Activated naive CD4-positive, alpha-beta T cell treated with Interleukin-2 at 50 U/mL for 16 hours (primary cell): ENCODE measurements at places on chromosomes 3 and 15.

DNA sequence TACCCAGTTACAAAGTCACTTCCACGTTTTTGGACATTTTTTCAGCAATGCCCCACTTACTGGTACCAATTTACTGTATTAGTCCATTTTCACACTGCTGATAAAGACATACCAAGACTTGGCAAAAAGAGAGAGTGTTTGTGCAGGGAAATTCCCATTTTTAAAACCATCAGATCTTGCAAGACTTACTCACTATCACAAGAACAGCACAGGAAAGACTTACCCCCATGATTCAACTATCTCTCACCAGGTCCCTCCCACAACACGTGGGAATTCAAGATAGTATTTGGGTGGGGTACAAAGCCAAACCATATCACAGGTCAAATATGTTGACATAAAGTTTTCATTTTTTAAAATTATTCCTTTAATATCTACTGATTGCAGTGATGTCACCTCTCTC lies 16.2 kb upstream of the ABI3BP start:
- no peak for DNase-seq

- DNase-seq: no peak
These were observed 43.1 kb upstream of the ZNF774 start for GRCh38 chr15:90309020-90309419.

DNA sequence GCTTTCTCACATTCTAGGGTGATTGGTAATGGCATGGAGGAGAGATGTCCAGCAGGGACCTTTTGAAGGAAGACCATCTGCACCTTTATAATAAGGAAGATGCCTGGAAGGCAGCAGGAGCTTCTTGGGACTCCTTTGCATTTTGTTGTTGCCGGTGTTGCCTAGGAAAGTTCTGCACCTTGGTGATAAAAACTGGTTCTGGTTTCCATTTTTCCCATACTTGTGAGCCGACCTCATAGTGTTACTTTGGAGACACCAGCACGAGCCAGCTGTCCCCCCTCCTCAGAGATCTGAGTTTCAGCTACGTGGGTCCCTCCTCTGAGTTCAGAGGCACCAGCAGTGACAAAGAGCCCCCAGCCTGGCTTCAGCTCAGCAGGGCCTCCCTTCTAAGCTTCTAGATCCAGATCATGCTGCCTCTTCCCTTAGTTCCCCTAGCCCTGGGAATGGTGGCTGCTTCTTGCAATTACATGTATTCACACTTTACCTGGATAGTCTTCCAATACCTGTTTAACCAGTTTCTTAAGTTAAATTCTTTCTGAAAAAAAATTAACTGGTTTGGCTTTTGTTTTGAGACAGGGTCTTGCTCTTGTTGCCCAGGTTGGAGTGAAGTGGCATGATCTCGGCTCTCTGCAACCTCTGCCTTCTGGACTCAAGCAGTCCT lies 18.0 kb upstream of the FSTL1 start:
- DNase-seq: no peak

GRCh38 chr3:112017091-112017490 lies 17.4 kb upstream of the TMPRSS7 start:
- DNase-seq: no peak

DNA sequence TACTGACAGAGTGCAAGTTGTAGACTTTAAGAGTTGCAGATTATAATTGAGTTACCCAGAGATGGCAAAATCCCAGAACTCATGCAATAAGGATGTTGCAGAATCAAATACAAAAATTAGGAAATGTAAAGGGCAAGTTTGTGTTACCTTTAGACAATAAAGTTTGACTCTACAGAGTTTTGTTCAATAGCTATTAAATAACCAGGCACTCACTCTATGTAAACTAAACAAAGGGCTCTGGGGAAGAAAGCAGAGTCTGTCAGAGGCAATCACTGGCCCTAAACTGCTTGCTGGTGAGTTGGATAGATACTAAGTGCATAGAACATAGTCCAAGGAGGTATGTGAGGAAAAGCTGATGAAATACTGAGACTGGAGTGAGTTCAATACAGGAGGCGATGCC lies 40.0 kb upstream of the PLCL2 start:
- no peak for DNase-seq

GRCh38 chr3:177981576-177981975 lies 554.7 kb upstream of the KCNMB2 start:
- no peak for DNase-seq

- DNase-seq: no peak
These were observed 79.7 kb upstream of the CDIN1 start for GRCh38 chr15:36499412-36500389.

GRCh38 chr3:133246773-133247172 lies 153.1 kb upstream of the BFSP2 start:
- no peak for DNase-seq

- DNase-seq: no peak
These were observed 223.0 kb upstream of the BHLHE40 start for GRCh38 chr3:4756057-4756775.

GRCh38 chr3:130773366-130773765 lies 26.7 kb upstream of the PIK3R4 start:
- no peak for DNase-seq

DNA sequence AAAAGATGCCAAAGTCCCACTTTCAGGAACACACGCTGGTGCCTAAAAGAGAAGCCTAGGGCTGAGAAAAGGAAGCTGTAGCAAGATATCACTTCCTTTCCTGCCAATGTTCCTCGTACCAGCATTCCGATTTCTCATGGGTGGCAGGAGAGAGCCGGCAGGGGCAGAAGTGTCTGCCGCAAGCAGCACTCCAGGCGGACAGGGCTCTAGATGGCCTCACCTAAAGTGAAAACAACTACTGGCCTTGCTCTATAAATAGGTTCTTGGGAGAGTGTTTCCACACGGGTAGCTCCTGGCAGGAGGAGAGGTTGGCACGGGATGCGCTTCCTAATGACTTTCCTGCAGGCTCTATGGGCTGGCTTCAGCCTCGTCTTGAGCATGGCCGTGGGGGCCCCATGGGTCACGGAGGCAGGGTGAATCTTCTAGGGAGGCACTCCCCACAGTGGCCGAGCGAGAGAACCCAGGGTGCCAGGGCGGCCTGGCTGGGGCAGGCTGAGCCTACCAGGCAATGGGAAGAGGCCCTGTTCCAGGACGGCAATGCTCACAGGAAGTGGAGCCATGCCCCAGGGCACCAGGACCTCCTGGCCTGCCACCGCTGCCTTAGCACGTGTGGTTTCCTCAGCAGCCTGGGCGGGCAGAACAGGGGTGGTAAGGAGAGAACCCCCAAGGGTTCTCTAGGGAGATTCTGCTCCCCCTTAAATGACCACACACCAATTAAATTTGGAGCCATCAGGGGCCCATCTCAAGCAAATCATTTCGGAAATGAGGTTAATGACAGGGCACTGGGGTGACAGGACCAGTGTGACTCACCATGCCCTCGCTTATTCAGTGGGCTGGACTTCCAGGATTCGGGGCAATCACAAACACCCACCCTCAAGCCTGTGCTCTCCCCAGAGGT lies 14.6 kb upstream of the DUSP7 start:
- DNase-seq: no peak

- DNase-seq: no peak
These were observed 8.9 kb downstream of the PRKCD start for GRCh38 chr3:53169832-53170324.

- no peak for DNase-seq
These were observed 539.5 kb downstream of the NAALADL2 start for GRCh38 chr3:175398676-175399075.

DNA sequence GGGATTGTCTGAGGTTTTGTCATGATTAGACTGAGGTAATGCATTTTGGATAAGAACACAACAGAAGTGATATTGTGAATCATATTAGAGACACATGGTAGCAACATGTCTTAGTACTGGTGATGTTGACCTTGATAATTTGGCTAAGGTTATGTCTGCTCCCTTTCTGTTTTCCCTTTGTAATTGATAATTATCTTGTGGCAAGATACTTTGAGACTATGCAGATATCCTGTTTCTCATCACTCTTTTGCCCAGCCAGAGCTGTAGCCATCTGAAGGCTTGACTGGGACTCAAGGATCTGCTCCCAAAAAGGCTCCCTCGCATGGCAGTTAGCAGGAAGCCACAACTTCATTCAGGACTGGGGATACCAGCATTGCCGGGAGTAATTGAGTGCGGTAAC lies 35.3 kb upstream of the LARS2 start:
- DNase-seq: no peak

DNA sequence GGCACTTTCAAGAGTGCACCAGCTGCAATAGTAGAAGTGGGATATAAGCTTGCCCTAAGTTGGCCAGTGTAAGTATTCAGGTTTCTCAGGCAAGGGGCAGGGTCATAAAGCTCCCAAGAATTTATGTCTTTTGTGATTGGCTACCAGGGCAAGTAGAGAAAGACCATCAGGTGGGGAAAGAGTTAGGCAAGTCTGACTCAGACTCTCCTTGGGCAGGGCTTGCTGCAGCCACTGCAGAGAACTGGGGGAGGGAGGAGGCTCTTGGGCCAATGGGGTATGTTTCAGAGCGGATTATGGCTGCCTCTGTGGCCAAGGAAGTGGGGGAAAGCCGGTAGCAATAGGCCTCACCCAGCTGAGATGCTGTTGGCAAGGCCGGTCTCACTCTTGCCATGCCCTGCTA lies 44.6 kb upstream of the SLC25A36 start:
- no peak for DNase-seq

DNA sequence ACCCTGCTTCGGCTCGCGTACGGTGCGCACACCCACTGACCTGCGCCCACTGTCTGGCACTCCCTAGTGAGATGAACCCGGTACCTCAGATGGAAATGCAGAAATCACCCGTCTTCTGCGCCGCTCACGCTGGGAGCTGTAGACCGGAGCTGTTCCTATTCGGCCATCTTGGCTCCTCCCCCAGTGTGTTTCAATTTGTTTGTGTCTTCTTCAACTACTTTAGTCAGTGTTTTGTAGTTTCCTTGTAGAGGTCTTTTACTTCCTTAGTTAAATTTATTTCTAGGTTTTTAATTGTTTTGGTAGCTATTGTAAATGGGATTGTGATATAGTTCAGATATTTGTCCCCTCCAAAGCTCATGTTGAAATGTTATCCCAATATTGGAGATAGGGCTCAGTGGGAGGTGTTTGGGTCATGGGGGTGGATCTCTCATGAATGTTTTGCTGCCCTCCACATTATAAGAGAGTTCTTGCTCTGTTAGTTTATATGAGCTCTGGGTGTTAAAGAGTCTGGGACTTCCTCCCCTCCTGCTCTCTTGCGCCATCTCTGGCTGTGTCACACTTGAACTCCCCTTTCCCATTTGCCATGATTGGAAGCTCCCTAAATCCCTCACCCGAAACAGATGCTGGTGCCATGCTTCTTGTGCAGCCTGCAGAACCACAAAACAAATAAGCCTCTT lies 304.4 kb downstream of the DOCK3 start:
- no peak for DNase-seq
